ENCODE measurements at places on chromosomes 1 and 21.

GRCh38 chr21:38538353-38538752, 40.1 kb upstream of the ERG start:
- no peak for DNase-seq

DNA sequence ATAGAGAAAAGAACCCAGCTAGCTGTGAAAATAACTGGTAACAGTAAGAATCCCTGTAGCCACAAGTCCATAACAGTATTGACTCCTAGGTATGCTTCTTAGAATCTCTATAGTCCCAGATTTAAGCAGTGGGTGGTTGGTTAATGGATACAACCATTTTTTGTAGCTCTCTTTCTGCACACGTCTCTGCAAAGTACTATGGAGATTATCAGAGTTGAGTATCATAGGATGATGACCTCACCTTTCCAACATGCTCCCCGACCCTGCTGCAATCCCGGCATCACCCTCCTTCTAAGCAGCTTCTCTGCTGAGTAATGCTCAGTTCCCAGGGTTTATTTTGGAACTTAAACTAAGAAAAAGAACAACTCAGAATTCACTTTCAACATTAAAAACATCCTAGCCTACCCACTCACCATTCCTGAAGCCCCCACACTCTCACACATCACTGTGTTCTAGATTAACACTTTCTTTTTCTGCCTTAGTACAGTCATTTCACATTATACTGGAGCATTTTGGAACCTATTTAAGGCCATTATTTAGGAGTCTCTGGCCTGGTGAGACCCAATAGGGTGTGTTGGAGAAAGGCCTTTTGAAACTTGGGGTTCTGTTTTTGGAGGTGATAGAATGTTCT, 2.7 kb downstream of the MLLT11 start:
- DNase-seq: no peak

- DNase-seq: no peak
Observed at GRCh38 chr1:41108696-41109275, 87.3 kb upstream of the SLFNL1 start.

GRCh38 chr1:173333581-173333980, 126.5 kb upstream of the TNFSF4 start:
- DNase-seq: no peak

- no peak for DNase-seq
Observed at GRCh38 chr1:119366424-119366823, 2.2 kb upstream of the HAO2 start.

GRCh38 chr1:189811960-189812359, 665.7 kb downstream of the BRINP3 start:
- DNase-seq: no peak

DNA sequence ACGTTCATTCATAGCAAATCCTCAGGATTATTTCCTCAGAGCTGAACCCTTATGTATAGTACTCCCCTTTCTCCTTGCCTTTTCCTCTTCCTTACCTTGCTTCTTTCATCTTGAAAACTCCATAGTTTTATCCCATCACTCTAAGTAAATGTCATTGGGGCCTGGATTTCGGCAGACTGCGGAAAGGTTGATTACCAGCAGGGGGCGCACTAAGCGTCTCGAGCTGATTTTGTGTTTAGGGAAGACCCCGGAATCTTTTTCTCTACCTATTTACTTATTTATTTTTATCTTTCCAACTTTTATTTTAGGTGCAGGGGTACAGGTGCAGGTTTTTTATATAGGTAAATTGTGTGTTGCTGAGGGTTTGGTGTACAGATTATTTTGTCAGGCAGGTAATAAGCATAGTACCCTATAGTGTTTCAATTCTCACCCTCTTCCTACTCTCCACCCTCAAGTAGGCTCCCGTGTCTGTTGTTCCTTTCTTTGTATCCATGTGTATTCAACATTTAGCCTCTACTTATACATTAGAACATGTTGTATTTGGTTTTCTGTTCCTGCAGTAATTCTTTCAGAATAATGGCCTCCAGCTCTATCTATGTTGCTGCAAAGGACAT, 11.4 kb upstream of the MTARC1 start:
- DNase-seq: peak; percentile 46

DNA sequence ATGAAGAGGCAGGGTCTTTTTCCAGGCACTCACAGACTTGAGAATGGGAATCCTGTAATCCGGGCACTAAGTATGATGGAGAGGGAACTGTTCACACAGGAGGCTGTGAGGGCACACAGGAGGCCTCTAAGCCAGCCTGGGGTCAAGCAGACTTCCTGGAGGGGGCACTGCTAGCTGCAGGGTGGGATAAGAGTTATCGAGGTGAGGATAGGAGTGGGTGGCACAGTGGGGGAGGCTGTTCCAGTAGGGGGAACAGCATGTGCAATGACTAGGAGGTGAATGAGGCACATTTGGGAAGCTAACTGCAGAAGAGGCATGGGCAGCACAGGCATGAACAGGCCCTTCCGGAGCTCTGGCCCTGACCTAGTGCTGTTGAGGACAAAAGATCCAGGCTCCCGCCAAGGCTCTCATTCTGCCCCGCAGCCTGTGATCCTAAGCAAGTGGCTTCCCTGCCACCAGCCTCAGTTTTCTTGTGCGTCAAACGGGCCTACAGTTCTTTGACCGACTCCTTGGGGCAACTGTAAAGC, 216.7 kb downstream of the TRABD2B start:
- DNase-seq: no peak

GRCh38 chr1:170068923-170069322, 5.6 kb downstream of the KIFAP3 start:
- DNase-seq: no peak

DNA sequence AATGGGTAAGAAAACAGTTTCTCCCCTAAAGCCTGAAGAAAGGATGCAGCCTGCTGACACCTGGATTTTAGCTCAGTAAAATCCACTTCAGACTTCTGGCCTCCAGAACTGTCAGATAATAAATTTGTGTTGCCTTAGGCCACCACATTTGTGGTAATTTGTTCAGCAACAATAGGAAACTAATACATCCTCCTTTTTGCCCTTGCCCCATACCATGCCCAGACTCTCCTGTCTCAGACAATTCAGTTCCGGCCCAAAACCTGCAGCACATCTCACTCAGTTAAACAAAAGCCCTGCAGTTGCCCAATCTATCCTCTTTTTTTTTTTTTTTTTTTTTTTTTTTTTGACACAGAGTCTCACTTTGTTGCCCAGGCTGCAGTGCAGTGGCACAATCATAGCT, 25.8 kb downstream of the SMIM12 start:
- DNase-seq: no peak

- no peak for DNase-seq
Observed at GRCh38 chr1:238985312-238985711, 401.1 kb upstream of the CHRM3 start.

DNA sequence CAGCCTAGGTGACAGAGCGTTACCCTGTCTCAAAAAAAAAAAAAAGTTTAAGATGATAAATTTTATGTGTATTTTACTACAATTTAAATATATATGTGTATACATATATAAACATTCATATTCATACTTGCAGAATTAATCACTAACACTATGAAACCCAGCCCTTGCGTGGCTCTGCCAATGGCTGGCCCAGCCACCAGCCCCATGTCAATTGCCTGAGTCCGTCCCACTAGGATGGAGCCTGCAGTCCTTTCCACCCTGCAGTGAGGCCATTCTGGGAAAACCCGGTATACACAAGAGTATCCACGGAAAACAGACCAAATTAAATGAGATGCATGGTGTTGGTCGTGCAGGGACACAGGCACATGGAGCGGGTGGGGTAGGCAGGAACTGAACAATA, 49.7 kb downstream of the TCP10L start:
- no peak for DNase-seq

DNA sequence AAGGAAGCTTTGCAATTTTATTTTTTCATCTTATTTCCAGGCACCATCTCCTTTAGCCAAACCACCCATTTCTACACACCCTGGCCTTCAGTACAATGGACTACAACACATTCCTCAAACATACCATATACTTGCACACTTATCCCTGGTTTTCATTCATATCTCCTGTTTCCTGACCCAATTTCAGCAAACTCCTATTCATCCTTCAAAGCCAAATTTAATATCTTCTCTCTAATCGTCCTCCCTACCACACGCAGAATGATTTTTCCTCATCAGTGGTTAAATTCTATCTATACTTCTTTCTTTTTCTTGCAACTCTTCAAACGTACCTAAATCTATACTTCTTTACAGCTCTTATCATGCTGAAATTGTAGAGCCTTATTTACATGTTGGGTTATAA, 2.9 kb downstream of the DENND2C start:
- no peak for DNase-seq

DNA sequence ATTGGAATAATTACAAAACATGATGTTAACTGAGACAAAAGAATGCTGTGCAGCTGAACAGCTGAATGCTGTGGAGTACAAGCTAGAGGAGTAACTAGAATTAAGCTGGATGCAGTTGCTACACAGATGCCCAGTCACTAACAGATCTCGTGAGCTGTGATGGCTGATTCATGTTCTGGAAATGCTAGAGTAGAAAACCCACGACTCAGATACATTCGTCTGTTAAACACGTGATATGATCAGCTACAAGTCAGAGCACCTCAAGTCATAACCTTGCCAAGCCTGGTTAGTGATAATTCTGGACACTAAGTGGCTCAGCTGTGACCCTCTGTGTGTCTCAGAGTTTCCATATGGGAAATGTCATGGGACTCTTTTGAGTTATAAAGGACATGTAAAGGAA, 89.7 kb upstream of the ESRRG start:
- no peak for DNase-seq

GRCh38 chr1:240091614-240092300, at the start of gene FMN2:
Gene FMN2, plus strand, starts transcription at chr1:240091883. Its CDS starts 227 bp downstream, at chr1:240092110.
- no peak for DNase-seq

DNA sequence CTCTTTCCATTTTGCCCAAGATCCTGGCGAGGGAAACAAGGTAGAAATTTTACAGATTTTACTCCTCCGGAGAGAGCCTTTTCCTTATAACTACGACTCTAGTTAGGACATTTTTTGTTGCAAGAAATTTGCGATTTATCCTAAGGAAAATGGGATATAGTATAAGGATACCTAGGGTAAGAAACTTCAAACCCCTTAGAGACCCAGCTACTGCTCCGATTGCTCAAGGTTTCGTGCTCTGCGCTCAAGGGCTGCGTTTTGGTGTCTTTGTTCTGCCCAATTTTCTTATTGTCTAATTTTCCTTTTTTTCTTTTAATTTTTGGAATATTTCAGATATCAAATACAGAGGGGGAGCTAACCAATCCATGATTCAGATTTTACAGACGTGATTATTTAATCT, 1.5 kb downstream of the TTC3 start:
- no peak for DNase-seq

DNA sequence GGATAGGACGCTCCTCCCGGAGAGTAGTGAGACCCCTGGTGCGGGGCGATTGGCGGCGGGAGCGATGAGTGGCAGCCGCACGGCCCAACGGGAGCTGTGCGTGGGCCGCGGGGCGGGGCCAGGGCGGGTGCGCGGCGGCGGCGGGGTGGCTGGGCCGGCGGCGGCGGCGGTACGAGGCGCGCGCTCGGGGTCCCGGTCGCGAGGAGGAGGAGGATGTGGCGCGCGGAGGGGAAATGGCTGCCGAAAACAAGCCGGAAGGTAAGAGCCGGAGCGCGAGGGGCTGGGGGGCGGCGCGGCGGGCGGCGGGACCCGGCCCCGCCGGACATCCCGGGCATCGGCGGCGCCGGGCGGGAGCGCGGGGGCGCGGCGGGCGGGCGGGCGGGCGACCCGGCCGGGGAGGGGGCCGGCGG, at the start of gene CAMTA1:
TSS of gene CAMTA1 (plus strand) at position 137 of the 410 bp plus-strand sequence. CDS start at position 214, 77 bp downstream.
- DNase-seq: no peak

- DNase-seq: no peak
Observed at GRCh38 chr1:206714331-206715058, 29.8 kb downstream of the MAPKAPK2 start.
